ENCODE measurements at places on chromosomes 2 and 18.

GRCh38 chr2:237867465-237867864 lies 8.0 kb downstream of the RAMP1 start:
- DNase-seq: no peak

GRCh38 chr2:224937887-224938286 lies 104.4 kb downstream of the DOCK10 start:
- DNase-seq: no peak

DNA sequence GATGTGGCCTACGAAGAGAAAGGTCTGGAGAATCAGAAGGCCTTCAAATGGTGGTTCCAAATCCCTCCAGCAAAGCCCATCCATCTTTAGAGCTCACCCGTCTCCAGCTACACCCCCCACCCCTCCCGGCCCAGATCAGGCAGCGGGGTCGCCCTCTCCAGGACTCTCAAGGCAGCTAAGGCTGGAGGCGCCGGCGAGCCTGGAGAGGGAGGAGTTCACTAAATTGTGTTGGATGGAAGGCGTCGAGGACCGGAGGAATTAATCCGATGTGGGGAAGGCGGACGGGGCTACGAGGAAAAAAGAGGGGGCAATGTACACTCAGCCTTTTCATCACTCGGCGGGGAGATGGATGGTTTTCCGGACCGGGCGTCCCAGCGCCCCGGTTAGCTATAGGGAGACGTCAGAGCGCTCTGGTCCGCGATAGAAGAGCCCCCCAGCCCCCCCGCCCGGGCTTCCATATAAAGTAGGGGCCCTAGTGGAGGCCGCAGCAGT lies at the start of gene GRP:
TSS of gene GRP (plus strand) at position 487 of the 492 bp plus-strand sequence. CDS start 108 bp downstream, outside the sequence.
- no peak for DNase-seq

DNA sequence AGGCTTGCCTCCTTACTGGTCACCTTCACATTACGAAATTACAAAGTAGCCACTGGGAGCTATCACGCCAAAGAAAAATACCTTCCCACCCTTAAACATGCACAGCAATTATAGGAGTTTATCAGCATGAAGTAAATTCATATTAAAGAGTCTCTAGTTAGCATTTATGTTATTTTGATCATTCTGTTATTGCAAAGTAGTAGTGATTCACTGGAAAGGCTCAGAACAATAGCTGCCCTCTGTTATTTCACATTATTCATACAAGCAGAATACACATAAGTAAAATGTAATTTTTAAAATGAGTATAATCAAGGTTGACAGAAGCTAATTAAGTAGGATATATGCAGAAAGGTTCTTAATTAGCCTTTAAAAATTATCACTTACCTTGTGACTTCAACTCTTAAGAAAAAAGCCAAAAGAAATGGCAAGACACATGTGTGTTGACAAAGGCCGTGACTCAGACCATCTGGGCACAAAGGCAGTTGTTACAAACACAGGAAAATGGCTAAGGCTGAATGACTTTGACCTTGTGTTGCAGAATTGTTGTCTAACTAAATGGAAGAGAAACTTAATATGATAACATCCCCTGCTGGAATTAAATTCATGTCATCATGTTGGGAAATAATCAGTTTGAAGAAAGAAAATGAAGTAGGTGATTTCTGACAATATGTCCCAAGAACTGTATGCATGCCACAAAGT lies 108.3 kb downstream of the ARL6IP6 start:
- DNase-seq: no peak

- DNase-seq: peak; percentile 10
Measured at GRCh38 chr18:80246445-80247392, 595 bp downstream of the PARD6G start.

Data from activated CD4-positive, alpha-beta T cell treated with anti-CD3 and anti-CD28 coated beads, Interleukin-2, amount 50 U/mL, for 1 hour (primary cell).